ENCODE measurements at places on chromosomes 12 and 14.

- no peak for DNase-seq
These were observed 364.1 kb upstream of the KITLG start for GRCh38 chr12:88944397-88944796.

DNA sequence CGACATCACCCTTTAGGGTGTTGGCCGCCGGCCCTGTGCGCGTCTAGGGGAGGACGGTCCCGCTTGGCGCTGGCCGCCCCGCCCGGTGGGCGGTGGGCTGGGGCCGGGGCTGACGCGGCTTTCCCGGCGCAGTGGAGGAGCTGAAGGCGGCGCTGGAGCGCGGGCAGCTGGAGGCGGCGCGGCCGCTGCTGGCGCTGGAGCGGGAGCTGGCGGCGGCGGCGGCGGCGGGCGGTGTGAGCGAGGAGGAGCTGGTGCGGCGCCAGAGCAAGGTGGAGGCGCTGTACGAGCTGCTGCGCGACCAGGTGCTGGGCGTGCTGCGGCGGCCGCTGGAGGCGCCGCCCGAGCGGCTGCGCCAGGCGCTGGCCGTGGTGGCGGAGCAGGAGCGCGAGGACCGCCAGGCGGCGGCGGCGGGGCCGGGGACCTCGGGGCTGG is 3.6 kb downstream of the TNFAIP2 start:
- DNase-seq = no peak

DNA sequence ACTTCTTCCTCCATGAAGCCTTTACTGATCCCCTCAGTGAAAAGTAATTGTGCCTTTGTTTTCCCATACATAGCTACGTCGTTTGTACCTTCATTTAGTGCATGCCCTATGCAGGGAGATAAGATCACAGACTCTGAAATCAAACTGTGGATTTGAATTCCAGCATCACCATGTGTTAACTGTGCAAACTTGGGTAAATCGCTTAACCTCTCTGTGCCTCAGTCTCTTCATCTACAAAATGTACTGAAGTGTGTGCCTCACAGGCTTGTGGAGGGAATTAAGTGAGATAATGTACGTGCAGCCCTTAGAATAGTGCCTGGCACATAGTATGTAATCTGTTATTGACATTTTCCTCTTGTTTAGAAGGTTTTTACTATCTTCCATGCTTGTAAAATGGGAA is 4.1 kb downstream of the CMAS start:
- DNase-seq = no peak

- DNase-seq = no peak
These were observed 512 bp upstream of the RND1 start for GRCh38 chr12:48866052-48866711.

DNA sequence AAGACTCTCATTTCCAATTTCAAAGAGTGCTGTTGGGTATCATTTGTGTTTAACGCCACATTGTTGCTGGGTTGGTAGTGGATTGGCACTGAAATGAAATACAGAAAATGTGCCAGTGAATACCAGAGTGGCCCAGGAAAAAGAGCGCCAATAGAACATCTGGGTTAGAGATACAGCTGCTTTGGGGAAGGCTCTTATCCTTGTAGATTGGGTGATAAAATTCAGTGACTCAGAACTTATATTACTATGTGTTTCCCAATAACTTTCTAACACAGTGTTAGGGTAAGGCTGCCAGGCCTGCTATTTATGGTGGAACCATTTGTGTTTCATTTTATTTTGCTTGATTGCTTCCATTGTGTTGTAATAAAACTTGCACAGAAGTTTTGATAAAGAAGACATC is 168.2 kb upstream of the SSTR1 start:
- DNase-seq = no peak

DNA sequence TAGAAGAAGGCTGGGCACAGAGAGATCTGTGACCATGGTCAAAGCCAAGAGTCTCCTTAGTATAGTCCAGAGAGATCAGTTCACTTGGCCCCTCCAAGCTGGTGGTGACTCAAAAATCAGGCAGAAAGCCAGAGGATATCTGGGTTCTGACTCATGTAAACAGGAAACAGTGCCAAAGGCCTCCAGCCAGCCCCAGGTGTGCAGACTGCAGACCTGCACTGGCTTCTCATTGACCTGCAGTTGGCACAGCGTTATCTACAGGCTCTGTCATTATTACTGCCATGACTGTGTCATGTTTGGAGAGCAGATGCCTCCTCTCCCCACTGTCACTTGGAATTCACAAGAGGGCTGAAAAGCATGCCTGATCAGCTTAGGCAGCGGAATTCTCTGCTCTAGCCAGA is 295.7 kb upstream of the PRKD1 start:
- DNase-seq = no peak
